Astrocyte of the cerebellum (primary cell): ENCODE measurements at places on chromosomes 7 and 10.
A peak's percentile ranks its signal among the peaks of the same experiment; 100 is the strongest.

GRCh38 chr10:80708808-80709207 is 171.1 kb downstream of the SH2D4B start:
- DNase-seq: no peak

GRCh38 chr7:71604818-71605414 is 473.0 kb downstream of the GALNT17 start:
- no peak for DNase-seq

- no peak for DNase-seq
Observed at GRCh38 chr10:102120142-102120990, at the start of gene LDB1. LDB1 (minus strand) TSS chr10:102120368; CDS start chr10:102120110, 258 bp downstream.

DNA sequence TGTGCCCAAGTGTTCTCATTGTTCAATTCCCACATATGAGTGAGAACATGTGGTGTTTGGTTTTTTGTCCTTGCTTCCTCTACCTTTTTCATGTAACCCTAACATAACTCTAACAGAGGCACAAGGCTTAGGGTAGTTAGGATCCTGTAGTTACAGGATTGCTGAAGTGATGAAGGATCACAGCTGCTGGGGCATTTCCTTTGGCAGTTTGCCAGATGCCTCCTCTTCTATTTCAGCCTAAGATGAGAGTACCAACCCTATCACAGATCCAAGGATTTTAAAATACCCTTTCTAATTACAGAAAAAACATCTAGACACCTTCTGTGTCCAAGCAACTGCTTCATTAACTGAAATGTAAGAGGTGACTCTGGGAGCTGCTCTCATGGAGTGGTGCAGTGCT is 141.7 kb upstream of the COL1A2 start:
- DNase-seq: no peak

DNA sequence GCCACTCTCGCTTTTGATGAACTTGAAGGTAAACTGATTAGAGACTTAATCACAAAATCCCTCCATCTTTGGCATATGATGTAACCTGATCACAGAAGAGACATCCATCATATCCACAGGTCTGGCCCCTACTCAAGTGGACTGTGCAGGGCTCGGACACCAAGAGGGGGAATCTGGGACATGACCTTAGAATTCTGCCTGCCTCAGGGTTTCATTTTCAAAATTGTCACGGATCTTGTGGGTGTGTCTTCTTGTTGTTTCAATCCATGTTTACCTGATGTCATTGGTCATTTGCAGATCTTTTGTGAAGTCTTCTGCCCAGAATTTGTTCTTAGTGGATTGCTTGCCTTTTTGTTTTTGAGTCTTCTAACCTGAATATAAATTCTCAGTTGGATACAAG is 5.9 kb upstream of the ARMS2 start:
- no peak for DNase-seq

DNA sequence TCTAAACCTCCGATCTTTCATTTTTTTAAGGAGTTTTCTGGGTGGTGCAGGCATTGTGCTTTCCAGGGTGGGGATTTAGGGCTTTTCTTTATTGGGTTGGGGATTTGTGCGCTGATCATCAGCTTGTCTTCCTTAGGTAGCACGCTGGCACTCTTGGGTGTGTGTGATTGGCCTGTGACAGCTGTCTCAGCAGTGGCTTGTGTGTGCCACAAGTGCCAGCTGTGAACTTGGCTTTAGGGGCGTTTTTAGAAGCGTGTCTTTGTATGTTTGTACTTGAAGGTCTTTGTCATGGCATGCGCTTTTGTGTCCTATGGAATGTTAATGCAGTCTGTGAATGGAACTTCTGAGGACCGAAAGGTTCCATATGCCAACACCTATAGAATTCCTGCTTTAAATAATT is 788 bp downstream of the AKAP9 start:
- no peak for DNase-seq

DNA sequence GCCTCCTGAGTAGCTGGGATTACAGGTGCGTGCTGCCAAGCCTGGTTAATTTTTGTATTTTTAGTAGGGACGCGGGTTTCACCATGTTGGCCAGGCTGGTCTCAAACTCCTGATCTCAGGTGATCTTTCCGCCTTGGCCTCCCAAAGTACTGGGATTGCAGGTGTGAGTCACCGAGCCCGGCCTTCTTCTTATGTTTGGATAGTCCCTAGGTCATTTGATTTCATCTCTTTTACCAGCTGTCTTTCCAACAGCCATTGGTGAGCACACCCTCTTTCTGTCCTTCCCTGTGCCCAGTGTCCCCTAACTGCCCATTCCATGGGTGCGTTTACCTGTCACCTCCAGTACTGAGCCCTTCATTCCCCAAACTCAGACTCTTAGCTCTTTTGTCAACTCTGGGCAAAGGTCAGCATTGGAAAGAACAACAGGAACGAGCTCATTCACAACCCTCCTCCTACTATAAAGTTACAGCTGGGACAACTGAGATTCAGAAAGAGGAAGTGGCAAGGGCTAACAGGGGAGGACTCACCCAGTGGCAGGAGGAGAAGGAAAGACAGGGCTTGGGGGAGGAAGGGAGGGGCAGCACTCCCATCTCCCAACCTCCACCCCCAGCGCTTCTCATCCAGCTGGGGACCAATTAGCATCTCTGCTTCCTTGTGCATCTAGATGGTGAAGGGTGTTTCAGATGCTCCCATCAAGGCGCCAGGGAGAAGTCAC is 5.6 kb downstream of the SSC4D start:
- DNase-seq: no peak

- no peak for DNase-seq
Observed at GRCh38 chr7:156257904-156258303, 382.7 kb upstream of the RNF32 start.

DNA sequence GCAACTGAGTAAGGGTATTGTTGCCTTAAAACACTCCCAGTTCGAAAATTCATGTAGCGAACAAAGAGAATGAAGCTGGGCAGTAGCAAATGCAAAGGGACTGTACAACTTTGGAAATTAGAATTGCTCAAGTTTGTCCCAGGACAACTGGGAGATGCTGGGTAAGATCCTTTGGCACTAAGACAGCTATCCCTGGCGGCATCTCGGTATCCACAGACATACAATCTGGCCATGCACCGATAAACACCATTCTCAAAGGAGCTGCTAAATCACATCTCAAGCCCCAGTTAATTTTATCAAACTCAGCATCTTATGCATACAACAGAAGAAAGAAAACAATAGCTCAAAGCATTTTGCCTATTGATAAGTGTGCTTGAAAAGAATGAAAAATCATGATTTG is 177.3 kb downstream of the AMPH start:
- no peak for DNase-seq

- DNase-seq: no peak
Observed at GRCh38 chr10:58943256-58943890, 233.1 kb upstream of the PHYHIPL start.

GRCh38 chr10:129815898-129816655 is 148.0 kb downstream of the EBF3 start:
- no peak for DNase-seq

DNA sequence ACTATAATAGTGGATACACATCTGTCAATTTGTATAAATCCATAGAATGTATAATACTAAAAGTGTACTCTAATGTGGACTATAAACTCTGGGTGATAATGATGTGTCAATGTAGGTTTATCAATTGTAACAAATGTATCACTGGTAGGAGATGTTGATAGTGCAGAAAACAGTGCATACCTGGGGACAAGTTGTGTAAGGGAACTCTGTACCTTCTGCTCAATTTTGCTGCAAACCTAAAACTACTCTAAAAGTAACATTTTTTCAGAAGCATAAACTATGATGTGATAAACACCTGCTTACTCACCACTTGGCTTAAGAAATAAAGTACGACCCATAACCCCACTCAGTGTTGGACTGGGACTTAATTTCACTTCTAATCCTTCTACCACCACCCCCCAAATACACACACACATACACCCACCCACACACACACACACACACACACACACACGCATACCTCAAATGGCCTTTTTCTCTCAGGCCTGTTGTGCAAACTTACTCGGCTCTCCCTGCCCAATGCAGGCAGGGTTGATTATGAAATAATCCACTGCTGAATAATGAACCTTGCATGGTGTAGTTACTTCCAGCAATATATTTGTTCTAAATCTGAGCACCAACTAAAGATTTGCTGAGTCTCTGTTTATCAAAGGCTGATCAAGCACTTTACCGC is 154.1 kb upstream of the KMT2E start:
- no peak for DNase-seq

DNA sequence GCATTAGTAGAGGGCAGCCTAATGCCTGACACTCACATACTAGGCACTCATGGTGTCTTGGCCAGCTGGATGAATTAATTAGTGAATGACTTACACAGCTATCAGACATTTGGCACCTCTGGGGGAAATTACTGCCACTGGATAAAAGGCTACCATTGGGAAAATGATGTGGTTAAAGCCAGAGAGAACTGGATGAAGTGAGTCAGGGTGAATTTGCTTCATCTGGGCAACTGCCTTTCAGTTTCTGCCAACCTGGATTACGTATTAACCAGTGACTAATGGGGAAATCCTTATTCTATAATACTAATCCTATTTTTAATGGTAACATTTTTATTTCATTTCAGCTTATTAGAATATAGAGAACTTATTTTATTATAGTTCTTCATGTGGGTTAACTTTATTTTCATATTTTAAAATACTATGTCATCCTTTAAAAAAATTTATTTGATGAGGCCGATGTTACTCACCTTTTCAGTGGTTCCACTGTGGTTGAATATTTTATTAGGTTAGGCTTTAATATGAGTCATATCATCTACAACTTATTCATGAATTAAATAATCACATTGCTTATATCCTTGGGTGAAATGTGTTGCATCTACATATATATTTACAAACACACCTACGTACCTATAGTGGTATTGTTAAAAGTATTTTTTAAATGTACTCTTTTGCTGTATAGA is 85.6 kb upstream of the CAPZA2 start:
- peak; percentile 90 for DNase-seq

DNA sequence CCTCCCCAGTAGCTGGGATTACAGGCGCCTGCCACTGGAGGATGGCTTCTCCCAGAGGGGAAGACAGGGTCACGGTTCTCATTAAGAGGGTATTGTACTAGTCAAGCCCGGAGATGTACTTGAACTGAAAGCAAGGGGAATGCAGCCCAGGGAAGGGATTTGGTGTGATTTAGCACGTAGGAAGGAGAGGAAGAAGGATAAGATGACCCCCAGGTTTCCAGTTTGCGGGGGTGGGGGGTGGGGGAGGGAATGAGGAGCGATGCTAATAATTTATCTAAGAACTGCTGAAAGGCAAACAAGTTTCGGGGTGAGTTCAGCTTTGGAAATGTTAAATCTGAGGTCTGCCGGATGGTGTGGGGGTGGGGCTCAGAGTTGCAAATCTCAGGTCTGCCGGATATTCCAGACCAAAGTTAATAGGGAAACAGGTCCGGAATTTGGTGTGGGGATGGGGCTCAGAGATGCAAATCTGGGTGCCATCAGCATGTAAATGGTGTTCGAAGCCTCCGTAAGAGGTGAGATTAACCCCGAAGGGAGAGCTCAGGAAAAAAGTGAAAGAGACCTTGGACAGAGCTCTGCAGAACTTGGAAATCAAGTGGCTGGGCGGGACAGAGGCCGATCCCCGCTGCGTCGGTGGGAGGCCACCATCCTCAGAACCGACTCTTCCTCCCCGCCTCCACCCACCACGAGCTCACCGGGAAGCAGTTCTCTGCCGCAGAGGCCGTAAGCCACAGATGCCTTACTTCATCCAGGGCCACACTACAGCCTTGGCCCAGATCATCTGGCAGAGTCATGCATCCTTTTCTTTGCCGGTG is 1.6 kb upstream of the SEPHS1 start:
- no peak for DNase-seq

GRCh38 chr7:22049766-22050500 is 104.2 kb upstream of the CDCA7L start:
- no peak for DNase-seq

DNA sequence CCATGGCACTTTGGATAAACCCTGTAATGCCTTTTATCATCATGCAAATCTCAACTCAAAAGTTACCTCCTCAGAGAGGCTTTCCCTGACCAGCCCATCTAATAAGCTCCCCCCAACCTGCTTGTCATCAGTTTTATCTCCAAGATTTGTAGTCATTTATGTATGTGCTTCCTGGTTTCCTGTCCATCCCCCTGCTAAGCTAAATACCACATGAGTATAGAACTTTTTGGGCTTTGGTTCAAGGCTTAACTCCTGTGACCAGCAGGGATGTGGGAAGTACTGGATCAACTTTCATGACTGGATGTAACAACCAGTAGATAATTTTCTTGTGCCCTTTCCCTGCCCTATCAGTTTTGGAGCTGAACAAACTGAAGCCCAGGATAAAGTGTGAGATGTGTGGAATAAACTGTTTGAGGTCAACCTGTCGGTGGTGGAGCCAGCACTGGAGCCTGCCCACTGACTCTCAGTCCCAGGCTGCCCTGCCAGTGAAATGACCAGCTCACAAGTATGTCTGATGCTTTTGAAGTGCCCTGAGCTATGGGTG is 148.6 kb downstream of the CYP26A1 start:
- DNase-seq: no peak

GRCh38 chr10:11373717-11374171 is 237.7 kb downstream of the USP6NL start:
- no peak for DNase-seq

DNA sequence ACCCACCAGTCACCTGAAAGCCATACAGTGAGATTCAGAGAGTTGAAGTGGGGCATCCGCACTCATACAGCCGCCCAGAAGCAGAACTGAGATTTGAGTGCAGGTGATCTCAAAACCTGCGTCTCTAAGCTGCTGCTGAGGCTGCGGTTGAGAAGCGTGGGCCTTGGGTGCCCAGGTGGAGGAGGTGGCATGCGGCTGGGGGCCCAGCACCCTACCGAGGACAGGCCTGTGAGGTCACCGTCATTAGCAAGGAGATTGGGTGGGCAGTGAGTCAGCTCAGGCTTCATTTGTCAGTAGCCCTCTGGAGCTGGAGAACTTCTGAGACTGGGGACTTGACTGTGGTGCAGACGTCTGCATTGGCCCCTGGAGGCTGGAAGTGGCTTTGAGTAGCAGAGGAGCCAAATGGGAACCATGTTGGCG is 29.8 kb downstream of the ZMIZ1 start:
- no peak for DNase-seq

DNA sequence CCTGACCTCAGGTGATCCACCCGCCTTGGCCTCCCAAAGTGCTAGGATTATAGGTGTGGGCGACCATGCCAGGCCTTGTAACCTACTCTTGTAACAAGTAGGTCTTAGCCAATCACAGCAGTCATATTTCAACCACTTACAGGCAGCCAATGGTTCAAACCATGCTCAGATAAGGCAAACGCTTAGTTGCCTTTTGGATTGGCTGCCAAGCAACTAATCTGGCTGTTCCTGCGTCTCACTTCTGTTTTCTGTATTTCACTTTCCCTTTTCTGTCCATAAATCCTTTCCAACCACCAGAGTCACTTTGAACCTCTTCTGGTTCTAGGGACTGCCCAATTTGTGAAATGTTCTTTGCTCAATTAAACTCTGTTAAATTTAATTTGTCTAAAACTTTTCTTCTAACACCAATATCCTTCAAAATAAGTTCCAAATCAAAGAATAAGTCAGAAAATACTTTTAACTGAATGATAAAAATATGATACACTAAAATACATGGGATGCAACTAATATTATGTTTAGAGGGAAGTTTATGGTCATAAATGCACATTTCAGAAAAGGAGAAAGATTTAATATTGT is 19.1 kb upstream of the PRF1 start:
- no peak for DNase-seq
